ENCODE measurements at places on chromosomes 16 and 17.

DNA sequence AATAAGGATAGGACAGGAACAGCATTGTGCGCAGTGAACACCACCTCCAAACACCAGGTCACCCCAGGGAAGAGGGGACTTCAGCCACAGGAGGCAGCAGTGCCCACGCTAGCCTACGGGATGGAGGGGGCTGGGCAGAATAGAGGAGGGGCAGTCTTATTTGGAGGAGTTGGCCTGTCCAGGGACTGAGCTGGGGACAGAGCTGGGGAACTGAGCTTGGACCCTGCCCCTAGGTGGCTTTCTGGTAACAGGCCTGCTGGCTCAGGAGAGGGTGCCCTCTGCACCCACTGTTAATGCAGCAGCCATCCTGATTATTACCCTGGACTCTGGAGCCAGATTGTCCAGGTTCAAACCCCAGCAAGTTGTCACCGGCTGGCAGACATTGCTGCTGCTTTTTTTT, 9.3 kb downstream of the CCDC102A start:
- no peak for DNase-seq

DNA sequence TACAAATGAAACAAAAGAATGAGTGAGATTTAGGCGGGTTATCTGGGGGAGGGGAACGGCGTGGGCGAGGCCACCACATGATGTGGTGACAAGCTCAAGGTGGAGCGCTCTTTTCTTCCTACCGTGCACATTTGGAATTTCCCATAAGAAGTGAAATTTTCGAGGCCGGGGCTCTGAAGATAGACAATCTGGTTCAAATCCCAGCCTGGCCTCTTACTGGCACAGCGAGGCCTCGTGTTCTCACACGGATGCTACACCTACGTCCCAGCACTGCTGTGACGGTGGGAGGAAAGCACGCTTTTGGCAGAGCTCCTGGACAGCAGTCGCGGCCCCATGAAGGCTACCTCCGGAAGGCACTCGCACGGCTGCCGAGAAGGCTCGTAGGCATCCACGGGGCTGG, 25.2 kb downstream of the ZDHHC7 start:
- peak; percentile 62 for DNase-seq

DNA sequence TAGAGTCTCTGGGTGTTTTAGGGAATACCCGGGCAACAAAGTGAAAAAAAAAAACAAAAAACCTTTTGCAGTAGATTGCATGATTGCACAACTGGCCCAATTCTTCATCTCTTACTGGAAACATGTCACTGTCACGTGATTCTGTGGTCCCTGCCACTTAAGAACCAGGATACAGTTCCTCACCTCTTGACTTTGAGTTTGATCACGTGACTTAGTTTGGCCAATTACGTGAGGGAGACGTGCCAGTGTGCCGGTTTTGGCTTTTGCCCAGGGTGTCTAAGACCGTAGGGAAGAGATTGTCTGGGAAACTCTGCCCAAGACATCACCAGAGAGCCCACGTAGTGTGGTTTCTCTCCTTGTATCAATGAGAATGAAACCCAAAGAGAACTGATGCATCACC, 88.7 kb downstream of the GRIN2A start:
- DNase-seq, result no peak

DNA sequence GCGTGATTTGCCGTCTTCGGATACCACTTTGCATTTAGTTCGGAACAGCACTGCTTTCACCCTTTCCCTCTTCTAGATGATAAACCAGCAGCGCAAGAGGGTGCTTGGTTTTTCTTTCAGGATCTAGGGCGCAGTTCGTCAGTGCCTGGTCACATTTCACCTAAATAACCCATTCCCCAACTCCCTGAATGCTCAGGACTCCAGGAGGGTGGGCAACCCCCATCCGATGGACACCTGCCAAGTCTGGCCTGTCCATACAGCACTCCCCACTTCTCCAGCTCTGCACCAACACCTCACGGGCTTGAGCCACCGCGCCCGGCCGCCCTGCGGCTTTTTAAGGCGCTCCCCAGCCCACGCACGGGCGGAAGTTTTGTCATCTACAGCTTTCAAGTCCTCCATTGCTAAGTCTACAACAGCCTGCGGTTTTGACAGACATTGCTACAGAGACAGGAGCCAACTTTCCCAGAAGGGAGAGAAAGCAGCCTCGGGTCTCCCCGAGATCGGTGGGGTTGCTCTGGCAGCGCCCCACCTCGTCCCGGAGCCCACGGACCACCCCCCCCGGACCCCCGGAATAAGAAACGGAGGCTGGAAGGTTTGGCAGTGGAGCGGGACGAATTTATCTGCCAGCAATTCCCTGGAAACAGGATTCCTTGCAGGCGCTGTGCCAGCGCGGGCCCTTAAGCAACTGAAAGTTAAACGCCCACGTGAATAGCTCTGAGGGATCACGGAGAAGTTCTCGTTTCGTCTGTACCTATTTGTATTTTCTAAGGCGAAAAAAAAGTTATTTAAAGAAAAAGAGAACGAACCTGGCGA, 38.6 kb upstream of the SLFN13 start:
- peak; percentile 91 for DNase-seq

DNA sequence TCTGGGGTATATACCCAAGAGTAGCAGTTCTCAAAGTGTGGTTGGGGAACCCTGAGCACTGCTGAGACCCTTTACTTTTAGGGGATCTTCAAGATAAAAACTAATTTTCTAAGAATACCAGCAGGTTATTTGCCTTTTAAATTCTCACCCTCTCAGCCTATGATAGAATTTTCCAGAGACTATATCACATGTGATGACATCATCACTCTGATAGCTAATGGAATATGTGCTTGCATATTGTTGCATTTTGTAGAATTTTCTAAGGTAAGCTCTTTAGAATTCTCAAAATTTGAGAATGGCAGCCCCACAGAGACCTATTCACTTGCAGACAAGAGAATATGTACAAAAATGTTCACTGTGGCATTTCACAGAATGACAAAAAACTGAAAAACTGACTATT, 181.1 kb downstream of the MYO1D start:
- DNase-seq, result no peak

DNA sequence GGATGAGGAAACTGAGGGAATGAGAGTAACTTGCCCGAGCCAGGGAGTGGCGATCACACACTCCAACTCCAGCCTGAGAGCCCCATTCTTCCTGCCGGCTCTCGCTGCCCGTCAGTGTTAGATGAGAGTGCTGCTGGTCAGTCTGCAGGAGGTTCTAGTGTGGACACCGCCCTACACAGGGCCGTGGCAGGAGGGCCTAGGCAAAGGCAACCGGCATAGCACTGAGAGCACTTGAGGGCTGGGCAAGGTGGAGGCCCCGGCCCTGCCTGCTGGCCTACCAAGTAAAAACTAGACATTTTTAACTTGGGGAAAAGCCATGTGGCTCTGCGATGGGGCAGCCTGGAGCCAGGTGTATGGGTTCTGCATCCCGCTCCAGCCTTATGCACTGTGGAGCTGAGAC, 354.8 kb downstream of the SEC14L1 start:
- no peak for DNase-seq

DNA sequence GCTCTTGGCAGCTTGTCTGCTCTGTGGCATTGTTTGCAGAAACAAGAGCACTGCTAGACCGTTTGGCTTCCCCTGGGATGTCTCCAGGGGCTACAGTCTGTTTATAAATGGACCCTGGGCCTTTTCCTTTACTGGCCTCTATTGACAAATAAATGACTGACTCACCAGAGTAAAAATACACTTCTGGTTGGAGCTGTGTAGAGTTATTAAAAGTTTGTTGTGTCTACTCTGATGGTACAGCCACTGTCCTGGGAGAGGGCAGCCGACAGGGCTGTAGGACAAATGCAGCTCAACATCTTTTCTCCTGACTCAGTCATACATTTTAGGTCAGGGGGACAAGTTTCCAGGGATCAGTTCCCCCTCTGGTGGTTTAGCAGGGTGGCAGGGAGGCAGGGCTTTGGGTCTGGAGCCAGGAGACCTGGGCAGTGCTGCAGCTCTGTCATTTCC, 30.0 kb downstream of the FOXL1 start:
- DNase-seq, result no peak

DNA sequence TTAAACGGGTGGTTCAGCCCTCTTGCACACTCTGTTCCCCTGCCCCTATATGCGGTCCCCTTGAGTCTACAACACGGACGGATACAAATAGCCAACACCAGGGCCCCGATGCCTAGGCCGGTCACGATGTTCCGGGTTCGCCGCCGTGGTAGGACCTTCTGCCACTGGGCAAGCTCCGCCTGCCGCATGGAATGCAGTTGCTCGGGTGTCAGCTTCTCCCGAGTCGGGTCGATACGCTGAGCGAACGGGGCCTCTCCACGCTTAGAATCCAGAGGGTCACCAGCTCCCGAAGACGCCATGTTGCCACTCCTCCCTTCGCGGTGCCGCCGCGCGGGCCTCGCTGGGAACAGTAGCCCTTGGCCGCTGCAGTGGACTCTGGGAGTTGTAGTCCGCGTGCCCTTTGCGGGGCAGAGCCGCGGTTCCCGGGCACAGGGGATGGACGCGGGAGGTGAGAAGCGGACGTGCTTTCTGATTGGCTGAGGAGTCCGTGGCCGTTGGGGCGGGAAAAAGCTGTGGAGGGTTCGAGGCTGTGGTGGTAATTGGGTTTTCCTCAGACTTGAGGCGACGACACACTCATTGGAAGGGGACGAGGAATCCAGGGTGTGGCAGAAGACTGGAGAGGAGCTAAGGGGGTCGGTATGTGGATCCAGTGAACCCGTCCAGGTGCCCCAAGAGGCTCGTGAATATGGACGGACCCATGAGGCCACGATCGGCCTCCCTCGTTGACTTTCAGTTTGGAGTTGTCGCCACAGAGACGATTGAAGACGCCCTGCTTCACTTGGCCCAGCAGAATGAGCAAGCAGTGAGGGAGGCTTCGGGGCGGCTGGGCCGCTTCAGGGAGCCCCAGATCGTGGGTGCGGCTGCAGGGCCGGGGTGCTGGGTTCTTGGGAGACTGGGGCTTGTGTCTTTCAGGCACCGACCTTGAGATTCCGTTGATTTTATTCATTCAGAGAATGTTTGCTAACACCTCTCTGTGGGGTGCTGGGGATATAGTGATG, at the start of the genes CNTD1 and COA3:
TSS of gene CNTD1 (plus strand) at position 479 of the 998 bp plus-strand sequence. CDS start at position 686, 207 bp downstream.
TSS of gene COA3 (minus strand) at position 322 of the 998 bp plus-strand sequence. CDS start at position 299, 23 bp downstream.
- DNase-seq, result peak; percentile 84

DNA sequence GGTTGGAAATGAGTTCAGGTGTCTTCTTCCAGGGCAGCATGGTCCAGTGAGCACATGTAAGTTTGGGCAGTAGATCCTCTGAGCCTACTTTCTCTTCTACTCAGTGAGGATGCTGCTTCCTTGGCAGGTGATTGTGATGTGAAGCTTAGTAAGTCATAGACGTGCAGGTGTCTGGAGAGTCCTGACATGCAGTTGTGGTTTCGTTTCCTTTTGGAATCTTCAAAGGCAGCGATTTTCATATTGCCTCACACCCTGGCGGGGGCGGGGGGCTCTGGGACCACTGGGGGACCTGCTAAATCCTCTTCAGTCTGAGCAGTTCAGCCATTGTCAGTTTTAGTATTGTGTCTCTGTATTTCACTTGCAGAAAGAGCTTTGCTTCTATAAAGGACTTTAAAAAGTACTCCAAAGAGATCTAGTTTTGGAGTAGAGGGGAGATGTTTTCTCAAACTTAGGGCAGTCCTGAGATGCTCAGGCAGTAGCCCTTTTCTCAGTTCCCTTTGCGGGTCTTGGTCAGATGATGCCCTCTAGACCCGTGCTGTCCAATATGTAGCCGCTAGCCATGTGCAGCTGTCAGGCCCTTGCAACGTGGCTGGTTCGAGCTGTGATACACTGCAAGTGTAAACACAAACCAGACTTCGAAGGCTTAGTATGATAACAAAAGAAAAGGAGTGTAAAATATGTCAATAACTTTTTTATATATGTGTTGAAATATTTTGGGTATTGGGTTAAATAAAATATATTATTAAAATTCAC, 4.0 kb upstream of the CDK5R1 start:
- DNase-seq, result no peak

- DNase-seq, result no peak
Observed at GRCh38 chr17:55873017-55873758, 122.3 kb downstream of the PCTP start.

- DNase-seq, result no peak
Observed at GRCh38 chr17:31967648-31968047, 30.8 kb downstream of the SUZ12 start.

DNA sequence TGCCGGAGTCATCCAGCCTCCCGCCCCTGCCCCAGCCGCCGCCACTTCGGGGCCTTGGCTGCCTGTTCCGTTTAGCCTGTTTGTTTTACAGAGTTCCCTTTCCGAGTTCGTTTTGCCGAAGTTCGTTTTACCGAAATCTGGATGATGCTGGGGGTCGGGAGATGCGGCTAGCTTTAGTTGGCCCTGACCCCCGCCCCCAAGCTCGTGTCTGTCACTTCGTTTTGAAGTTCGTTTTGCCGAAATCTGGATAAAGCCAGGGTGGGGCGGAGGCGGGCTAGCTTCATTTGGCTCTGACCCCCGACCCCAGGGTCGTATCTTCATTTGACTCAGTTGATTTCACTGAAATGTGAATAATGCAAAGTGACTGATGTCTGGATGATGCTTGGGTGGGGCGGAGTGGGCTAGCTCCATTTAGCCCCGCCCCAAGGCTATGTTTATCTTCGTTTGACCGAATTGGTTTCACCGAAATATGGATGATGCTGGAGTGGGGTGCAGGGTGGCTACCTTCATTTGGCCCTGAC, 591 bp downstream of the PSMD7 start:
- peak; percentile 51 for DNase-seq
